ENCODE measurements at places on chromosomes 6 and 20.

DNA sequence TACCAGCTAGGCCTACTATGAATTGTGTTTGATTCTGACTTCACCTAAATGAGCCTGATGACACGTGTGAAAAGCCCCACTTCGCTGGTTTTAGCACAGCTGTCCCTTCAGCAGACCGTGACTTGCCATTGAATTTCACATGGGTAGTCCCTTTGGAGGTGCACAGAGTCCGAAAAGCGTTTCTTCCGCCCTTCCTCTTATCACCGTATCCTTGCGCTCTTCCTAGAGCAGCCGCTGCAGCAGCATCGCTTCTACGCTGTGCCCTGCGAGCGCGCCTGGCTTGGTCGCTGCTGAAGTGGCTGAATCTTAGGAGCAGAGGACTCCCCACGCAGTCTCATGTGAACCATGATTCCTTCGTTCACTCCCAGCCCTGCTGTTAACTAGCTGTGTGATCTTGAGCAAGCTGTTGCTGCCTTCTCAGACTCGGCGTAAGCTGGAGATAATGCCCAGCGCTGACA, 127.0 kb downstream of the PACRG start:
- DNase-seq: no peak

DNA sequence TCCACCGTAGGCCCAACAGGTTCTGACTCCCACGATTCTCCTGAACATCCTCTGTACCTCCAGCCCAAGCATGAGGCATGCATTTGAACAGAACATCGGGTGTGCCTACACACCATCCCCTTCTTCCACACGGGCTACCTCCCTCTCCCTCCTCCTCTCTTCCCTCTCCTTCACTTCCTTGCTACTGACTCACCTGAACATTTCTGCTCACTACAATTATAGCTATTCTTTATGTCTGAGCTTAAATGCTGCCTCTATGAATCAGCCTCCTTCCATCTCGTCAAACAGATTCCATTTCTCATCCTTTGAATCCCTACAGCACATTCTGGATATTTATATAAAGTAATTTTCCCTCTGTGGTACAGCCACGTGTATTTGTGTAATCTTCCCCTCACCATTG, 71.4 kb upstream of the MYLIP start:
- no peak for DNase-seq

GRCh38 chr6:21767891-21768648, 174.5 kb downstream of the SOX4 start:
- no peak for DNase-seq

- DNase-seq: no peak
Measured at GRCh38 chr6:2797564-2798031, 32.4 kb downstream of the WRNIP1 start.

DNA sequence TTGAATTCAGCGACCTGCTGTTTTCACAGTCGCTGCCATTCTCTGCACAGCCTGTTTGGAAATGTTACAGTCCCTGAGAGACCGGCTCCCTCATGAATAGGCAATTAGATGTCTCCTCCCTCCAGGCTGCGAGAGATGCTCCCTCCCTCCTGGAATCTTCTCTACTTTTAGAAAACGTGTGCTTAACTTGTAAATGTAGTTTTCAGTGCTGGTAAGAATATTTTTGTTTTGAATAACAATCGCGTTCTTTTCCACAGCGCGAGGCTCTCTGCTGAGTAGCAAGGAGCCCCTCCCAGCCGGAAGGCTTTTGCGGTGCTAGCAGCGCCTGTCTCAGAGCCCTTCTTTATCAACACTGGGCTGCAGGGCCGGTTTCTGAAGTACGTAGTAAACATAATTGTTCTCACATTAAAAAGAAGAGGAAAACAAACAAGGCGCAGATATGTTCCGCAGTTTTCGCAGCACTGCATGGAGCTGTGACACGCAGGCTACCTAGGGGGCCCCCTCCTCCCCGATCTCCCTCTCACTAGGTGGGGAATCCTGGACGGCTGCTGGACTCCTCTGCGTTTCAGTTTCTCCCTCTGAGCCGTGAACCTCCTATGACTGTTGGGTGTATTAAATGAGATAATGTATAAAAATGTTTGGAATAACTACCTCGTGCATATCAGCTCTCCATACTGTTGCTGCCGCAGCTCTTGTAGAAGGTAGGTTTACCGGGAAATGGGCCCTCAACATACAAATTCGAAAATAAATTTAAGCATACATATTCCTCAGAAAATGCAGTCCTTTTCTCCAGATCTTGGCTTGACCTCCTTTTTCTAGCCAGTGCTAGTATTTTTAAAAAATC, 79.0 kb upstream of the SPACA1 start:
- DNase-seq: no peak

DNA sequence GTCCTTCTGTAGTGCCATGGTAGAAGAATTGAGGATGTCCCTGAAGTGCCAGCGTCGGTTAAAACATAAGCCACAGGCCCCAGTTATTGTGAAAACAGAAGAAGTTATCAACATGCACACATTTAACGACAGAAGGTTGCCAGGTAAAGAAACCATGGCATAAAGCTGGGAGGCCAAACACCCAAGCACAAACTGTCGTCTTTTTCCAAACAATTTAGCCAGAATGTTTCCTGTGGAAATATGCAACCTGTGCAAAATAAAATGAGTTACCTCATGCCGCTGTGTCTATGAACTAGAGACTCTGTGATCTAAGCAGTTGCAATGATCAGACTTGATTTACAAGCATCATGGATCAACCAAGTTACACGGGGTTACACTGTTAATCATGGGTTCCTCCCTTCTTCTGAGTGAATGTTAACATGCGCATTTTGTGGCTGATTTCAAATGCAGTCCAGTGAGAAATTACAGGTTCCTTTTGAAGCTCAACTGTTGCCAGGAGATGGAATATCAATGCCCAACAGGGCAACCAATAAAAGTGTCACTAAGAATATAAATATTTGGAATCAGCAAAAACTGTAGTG, 674.9 kb downstream of the GRIK2 start:
- no peak for DNase-seq

DNA sequence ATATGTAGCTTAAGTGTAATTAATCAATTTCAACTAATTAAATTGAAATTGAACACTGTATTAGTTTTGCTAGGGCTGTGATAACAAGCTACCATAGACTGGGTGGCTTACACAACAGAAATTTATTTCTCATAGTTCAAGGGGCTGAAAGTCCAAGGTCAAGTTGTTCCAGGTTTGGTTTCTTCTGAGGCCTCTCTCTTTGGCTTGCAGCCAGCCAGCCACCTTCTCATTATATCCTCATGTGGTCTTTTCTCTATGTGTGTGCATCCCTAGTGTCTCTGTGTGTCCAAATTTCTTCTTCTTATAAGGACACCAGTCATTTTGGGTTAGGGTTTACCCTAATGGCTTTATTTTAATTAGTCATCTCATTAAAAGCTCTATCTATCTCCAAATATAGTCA, 611.7 kb downstream of the UTRN start:
- no peak for DNase-seq

- DNase-seq: no peak
Measured at GRCh38 chr6:44926556-44926955, 401.6 kb upstream of the RUNX2 start.

GRCh38 chr20:38187517-38187916, 22.4 kb upstream of the TGM2 start:
- no peak for DNase-seq

DNA sequence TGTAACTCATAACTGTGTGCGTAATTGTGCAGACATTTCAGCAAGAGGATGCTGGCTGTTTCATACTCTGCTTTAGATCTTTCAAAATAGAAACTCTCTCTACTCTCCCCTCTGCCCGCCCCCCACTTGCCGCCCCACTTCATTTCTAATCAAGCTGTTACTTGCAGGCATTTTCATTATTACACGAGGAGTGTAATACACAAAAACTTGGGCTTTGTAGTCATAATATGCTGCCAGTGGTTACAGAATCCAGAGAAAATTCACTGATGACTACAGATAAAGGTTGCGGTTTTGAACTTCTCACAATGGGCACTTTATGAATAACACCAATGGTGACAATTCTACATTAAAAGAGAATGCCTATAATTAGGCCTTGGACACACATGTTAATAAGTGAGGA, 194.0 kb upstream of the POU3F2 start:
- no peak for DNase-seq

- no peak for DNase-seq
Measured at GRCh38 chr20:32285082-32285620, 7.7 kb downstream of the KIF3B start.

- no peak for DNase-seq
Measured at GRCh38 chr20:37395921-37396415, 50.0 kb downstream of the SRC start.

DNA sequence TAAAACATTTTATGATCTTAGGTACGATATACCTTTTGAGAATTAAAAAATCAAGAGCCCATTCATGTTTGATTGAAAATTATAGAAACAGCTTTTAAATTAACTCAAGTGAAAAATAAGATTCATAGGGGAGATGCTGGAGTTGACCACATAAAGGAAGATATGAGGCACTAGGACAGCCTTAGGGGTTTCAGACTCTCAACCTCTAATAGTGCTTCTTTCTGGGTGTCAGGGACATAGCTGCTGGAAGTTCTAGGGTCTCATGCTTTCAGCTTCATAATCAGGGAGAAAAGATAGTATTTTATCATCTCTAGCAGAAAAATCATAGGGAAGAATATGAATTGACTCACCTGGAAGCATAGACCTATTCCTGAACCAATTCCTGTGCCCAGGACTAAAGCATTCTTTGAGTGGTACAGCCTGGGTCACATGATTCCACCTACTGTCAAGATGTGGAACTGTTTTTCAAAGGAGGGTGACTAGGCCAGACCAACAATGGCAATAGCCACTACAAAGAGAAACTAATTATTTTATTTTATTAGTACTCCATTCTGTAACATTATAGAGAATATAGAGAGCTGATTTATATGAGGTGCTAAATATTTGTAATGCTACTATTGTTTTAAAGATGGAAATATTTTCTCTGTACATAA, 27.8 kb upstream of the CENPW start:
- DNase-seq: no peak
